Neural progenitor cell (in vitro differentiated cells): ENCODE measurements at places on chromosomes 4 and X.

DNA sequence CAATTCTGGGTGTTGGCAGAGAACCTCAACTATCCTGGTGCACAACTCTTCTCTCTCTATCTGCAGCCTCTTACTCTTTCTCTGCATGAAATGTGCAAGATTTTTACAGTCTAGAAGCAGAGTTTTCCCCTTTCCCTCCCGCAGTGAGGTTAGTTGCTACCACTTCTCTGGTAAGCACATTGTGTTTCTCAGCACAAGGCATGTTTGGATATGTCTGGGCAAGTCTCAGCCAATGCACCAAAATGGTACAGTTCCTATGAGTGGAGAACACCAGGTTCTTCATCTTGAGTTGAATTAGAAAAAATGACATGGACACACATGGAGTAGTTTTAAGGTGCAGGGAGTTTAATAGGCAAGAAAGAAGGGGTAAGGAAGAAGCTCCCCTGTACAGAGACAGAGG is 187.0 kb downstream of the CCNG2 start:
- no peak for DNase-seq

DNA sequence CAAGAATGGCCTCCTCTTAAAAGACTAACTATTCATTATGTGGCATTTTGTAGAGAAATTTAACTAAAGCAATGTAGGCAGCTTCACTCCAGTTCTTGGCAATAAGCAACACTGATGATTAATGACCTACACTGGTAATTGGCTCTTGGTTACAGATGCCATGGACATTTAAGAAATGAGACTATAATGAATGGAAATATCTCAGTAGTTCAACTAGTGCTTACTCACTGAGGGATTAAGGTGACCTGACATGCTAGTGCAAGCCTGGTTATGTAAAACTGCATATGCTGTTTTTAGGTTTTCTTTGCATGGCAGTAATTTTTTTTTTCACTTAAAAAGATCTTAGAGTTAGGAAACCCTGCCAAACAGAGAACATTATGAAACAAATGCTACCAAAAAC is 152.7 kb upstream of the AADAT start:
- no peak for DNase-seq

DNA sequence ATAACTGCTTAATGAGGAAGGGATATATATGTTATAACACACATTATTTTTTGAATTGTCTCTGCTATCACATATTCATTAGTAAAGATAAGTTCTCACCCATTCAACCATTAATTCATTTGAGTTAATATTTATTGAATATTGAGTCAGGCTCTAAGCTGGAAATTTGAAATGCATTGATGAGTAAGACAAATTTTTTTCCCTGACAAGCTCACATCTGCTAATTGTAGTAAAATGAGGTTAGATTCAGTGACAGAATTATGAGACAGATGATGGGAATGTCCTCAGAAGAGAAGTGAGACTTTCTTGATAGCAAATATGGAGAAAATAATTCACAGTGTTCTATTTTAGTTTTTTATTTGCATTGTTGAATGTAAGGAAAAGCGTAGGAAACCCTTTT is 194.3 kb downstream of the SLC4A4 start:
- DNase-seq: no peak

DNA sequence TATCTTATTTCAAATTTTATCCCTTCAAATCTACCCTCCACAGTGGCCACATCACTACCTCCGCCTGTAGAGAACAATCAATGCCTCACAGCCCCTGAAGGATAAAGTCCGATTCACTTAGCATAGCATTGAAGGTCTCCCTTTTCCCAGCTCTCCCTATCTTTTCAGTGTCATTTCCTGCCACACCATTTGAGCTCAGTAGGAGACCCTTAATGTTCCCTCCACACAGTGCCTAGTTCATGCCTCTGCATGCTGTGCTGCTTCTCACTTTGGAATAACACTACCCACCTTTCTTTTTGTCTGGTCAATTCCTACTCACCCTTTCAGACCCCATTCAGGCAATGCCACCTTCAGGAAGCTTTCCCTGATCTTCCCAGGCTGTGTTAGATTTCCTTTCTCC is 23.6 kb upstream of the SCOC start:
- DNase-seq: no peak

DNA sequence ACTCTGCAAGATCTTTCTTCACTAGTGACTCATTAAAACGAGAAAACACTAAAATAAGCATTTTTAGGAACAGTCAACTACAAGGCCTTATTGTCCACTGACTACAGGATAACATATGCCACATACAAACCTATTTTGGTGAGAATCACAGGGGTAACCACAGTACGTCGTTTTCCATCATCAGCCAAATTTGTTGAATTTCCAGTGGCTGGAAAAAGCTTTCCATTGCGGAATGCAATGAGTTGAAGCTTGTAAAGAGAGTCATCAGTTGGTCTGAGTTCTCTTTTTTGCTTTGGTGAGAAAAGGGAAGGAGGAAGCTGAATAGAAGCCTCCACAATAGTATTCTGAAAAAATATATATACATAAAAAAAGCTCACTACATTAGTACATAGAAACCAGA is 102.4 kb downstream of the ADGRA3 start:
- no peak for DNase-seq

GRCh38 chr4:57037982-57038604 is 59.4 kb downstream of the POLR2B start:
- DNase-seq: peak; percentile 82

DNA sequence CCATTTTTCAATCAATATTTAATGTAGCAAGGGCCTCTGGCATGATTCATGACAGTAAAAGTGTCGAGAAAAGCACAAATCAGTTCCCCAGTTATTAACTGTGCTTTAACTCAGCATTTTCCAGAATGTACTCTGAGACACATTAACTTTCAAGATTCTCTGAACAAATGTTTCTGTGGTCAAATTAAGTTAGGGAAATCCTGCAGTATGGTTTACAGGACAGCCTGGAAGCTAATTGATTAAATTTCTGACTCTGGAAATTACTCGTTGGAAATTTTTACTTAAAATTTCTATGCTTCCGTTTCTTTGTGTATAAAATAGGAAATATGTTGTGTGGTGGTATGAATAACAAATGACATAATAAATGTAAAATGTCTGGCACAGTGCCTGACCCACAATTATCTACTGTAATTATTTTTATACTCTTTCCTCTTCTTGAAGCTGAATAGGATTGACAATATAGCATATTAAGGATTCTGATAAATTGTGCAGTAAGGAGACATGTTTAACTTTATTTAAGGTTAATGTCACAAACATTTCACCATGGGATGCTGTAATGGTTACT is 33.7 kb downstream of the STK32B start:
- no peak for DNase-seq
